ENCODE measurements at places on chromosomes 5 and 9.

GRCh38 chr5:9621379-9621903, 8.7 kb downstream of the TAS2R1 start:
- DNase-seq, result no peak

DNA sequence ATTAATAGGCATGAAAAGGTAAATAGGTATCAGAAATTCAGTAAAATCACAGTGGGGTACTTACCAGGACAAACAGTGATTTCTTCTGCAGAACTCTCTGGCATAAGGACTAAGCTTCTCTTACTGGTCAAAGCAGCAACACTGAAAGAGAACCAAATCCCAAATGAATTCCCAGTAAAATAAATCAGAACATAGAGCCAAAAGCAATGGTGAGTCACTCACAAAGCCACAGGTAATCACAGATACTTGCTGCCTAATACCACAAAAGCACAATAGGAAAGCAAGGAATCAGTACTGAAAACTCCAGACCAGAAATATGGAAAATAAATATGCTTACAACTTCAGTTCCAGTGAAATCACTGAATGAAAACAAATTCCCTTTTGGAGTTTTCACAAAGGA, 50.7 kb downstream of the UIMC1 start:
- no peak for DNase-seq

DNA sequence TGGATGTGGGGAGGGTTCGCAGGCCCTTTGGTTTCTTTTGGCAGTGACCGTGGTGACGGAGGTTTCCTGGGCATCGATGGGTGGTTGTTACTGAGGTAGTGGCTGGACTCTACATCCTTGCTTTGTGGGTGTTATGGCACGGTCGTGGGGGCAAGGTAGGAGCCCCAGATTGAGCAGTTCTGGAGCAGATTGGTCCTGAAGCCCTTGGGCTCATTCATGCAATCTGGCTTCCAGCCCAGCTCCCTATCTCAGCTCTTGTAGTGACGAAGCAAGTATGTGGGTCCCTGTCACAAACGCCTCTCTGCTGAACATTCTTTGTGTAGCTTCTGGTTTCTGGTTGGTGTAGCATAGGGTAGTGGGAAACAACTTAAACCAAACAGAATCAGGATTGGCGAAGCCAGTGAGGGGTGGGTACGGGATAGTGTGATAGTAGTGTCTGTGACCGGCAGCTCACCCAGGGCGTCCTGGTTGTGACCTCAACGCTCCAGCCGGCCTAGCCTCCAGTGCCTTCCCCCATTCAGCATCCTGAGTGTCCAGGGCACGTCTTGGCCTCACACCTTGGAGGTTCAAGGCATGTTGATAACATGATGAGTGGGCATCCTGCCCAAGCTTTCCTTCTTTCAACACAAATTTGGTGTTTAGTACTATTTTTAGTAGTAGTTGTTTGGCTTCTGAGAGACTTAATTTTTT, 2.9 kb downstream of the NDUFS6 start:
- no peak for DNase-seq

DNA sequence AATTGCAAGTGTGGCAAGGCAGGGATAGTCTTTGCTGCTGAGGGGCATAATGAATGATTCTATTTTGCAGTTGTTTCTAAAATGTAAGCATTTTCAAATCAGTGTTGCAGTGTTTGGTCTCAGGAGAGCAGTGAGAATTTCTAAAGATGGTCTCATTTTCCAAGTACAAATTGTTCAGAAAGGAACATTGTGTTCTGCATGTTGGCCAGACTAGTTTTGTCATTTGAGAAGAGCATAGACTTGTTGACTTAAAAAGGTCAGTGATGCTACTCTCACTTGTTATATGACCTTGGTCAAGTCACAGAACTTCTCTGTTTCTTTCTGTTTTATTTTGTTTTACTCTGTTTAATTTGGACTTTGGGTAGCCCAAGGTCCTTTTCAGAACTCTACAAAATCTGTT, 344.6 kb downstream of the OSTF1 start:
- DNase-seq, result no peak

DNA sequence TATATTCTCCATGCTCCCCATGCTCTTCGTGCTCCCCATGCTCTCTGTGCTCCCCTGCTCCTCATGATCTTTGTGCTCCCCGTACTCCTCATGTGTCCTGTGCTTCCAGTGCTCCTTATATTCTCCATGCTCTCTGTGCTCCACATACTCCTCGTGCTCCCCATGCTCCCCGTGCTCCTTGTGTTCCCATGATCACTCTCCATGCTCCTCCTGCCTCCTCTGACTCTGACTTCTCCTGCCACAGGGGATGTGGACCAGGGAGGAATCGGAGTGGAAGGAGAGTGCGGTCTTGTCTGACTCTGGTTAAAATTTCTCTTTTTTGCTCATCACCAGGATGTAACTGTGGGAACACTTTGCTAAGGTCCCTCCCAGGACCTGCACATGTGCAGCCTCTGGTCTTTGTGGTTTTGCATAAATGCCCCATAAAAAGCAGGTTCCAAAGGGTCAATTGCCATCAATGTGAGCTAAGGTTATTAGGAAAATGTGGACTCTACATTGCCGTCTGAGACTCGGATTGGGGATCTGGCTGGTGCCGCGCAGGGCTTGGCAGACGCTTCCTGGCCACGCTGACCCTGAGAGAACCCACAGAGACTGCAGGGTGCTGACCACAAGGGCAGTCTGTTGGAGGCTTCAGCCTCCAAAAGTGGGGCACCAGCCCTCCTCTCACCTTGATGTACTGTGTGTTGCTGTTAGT, 52.5 kb downstream of the TRIP13 start:
- DNase-seq, result no peak

- no peak for DNase-seq
Measured at GRCh38 chr5:179533907-179534306, 16.4 kb upstream of the RUFY1 start.

GRCh38 chr9:105373723-105374122, 74.1 kb upstream of the FSD1L start:
- no peak for DNase-seq

GRCh38 chr5:56076486-56076885, 81.7 kb upstream of the IL6ST start:
- no peak for DNase-seq

DNA sequence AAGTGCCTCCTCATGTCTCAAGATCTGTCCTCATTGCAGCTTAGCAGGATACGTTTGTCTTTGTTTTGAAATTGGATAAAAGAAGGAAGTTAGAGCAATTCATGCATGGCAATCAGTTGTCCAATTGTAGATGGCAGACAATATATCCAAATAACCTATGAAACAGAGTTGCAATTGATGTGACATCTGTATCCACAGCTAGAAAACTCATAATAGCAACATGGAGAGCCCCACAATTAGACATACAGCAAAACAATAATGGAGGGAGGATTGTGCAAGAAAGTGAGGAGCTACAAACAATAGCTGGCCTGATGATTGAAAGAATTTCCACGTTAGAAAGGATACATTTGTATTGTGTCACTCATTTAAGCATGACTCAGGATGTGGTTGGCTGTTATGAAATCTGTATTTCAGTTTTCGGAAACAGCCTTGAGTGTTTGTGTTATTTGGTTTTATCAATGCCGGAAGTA, 132.0 kb downstream of the FAM174A start:
- no peak for DNase-seq

GRCh38 chr5:69432412-69433206, 17.7 kb downstream of the MARVELD2 start:
- no peak for DNase-seq

- no peak for DNase-seq
Measured at GRCh38 chr9:129613520-129614175, 7.3 kb downstream of the C9orf50 start.

- DNase-seq, result no peak
Measured at GRCh38 chr9:4242239-4242638, 57.6 kb downstream of the GLIS3 start.

DNA sequence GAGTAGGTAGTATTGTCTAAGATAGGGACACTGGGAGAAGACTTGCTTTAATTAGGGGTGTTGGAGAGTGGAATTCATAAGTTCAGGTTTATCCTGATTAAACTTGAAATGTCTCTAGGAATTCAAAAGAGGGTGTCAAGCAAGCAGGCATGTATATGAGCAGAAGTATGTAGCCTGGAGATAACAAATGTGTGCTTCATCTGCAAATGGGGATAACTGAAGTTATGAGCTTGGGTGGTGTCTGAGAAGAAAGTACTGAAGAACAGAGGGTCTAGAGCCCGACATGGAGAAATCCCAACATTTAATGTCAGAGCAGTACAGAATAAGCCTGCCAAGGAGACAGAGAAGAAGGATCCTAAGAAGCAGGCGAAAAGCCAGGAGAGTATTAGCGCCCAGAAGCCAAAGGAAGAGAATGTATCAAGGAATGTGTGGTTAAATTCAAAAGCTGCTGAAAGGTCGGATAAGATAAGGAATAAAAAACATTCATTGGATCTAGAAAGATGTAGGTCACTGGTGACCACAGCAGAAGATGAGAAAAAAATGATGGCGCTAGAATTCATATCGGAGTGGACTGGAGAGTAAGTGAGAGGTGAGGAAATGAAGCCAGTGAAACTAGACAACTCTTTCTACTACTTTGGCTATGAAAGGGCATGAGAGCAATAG, 401.5 kb upstream of the PIK3R1 start:
- DNase-seq, result no peak

- no peak for DNase-seq
Measured at GRCh38 chr5:16595881-16596580, 20.8 kb downstream of the RETREG1 start.

- no peak for DNase-seq
Measured at GRCh38 chr9:121447321-121447834, 52.3 kb downstream of the GGTA1 start.

- no peak for DNase-seq
Measured at GRCh38 chr5:179973391-179973790, 65.7 kb upstream of the TBC1D9B start.

DNA sequence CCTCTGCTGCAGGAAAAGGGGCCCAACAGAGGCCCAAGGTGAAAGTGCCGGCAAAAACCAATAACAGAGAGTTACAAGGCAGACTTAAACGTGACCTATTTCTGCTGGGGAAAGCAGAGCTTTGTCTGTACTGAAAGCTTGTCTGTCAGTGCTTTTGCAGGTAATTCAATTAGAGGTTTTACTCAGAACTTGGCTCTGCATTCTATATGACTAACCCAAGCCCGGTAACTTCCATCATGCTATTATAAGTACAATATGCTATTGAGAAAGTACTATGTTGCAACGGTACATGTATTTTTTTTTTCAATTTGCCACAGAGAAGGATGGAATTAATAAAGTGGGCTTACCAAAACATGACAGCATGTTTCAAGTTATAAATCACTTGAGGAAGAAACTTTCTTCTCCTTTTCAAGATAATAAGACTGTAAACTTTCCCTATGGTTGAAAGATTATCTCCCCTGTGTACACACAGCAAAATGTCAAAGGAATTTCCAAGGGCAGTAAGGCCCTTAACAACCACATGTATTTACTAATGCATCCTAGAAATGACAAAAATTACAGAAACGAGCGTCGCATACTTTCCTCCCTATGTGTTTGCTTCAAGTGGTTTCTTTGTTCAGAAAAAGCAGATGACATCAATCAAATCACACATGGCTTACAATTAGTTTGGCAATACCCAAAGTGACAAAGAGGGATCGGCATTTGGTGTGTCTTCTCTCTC, 282.4 kb downstream of the EFNA5 start:
- DNase-seq, result no peak

DNA sequence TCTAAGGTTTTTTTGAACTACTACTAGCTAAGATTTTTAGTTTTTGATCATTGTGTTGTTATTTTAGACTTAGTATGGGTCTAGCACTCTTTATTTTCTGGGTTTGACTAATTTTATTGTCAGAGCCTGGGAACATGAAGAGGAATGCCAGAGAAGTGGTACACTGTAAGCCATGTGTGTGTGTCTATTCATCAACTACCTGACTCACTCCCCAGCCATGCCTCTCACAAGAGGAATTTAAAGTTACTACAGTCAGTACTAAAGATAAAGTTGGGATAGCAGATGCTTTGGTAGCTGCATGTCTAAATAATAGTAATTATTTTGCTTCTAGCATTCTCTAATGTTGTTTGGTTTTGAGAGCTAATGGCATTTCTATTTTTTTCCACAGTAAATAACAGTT, 264.8 kb downstream of the CSNK1G3 start:
- no peak for DNase-seq

GRCh38 chr9:114784721-114785279, 21.0 kb downstream of the TNFSF15 start:
- DNase-seq, result no peak

DNA sequence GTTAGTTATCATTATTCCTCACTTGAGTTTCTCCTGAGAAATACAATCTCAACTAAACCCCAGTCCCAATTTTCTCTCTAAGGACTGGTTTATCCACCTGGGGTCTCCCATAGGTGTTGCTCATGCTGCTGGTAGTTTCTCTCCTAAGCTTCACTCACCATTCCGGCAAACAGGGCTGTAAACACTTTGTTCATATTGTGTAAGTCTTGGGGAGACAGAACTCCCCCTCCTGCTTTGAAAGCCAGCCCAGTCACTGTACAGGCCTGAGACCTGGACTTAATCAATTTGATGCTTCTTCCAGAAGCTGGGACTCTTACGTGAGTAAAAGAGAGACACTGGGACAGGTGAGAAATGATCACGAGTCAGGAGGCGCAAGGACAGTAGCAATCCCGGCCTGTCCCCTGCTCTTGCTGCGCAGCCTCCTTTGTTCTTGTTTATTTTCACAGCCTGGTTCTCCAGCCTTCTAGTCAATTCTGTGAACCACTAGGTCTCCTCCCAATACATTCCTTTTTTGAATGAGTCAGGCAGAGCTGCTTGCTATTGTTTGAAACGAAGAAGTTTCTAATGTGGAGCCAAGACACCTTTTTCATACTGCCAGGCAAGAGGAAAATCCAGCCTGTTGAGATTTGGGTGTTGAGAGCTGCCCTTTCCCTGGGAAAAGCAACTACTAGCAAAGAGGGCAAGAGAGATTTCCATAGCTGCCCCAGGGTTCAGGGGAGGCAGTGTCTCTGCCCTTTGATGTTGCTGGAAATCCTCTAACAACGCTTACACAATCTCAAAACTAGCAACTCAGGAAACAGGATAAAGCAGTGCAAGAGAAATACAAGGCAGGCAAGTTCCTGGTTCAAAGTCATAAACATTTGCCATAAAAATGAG, 9.2 kb upstream of the SHROOM1 start:
- no peak for DNase-seq

- no peak for DNase-seq
Measured at GRCh38 chr5:133142782-133143181, 91.0 kb downstream of the HSPA4 start.

GRCh38 chr5:111679611-111680010, 77.4 kb downstream of the NREP start:
- no peak for DNase-seq

DNA sequence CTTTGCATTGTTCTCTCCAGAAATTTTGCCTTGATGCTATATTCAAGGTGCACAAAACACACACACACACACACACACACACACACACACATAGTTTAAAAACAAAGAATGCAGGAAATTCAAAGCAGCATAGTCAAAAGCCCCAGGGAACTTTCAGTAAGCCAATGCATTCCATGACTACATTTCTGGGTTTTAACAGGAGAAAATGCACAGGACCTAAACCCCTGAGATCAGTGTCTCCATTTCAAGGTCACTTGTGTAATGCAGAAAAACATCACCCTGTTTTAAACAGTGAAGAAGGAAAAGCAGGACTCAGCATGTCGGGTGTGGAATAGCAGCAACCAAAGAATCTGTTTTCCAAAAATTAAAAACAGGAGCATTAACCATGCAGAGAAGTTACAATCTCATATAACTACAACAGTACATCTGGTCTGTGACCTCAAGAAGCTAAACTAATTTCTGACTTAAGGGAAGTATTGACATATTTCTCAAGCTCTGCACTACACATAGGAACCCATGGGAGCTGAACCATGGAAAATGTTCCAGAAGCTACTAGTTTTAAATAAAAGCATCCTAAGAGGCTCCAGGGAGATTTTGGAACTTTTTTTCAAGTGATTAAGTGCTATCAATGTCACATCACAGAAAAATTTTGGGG, 296.7 kb downstream of the HINT1 start:
- no peak for DNase-seq

GRCh38 chr5:8848997-8849594, 696.8 kb downstream of the SEMA5A start:
- no peak for DNase-seq
